Psoas muscle (tissue), 8 donors: ENCODE measurements at places on chromosomes 2 and 18.

- no peak for DNase-seq
These were observed 797 bp downstream of the KLHL14 start for GRCh38 chr18:32771871-32772580.

GRCh38 chr18:75005626-75006025, 203.3 kb downstream of the PTGR3 start:
- DNase-seq = no peak

DNA sequence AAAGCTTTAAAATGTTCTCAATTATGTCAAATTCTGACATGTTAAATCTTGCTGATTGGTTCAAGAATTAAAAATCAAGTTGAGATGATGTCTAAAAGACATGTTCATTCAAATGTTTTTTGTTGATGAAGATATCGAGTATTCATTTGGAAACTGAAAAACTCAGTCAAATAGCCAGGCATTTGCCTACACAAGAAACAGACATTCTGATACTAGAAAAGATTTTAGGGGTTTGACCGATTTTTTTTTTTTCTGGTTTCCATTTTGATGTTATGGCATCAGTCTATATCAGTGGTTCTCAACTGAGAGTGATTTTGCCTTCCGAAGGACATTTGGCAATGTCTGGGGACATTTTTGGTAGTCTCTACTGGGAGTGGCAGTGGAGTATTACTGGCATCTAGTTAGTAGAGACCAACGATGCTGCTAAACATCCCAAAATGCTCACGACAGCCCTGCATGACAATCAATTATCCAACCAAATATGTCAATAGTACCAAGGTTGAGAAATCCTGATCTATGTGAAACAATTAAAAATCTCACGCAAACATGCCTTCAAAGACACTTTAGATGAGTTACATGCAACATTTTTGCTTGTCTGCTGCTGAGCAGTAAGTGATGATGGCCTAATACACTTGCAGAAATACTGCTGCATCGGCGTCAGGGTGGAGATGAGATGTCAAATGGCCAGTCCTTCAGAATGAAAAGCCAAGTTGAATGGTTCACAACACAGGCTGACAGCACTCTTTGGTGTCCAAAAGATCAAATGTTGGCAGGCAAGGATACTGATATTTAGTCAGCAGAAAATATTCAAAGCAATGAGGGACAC, 12.5 kb downstream of the RASGRP3 start:
- no peak for DNase-seq

GRCh38 chr18:25284281-25284680, 67.7 kb downstream of the ZNF521 start:
- DNase-seq = no peak

GRCh38 chr2:98142106-98142791, 55.3 kb downstream of the VWA3B start:
- no peak for DNase-seq

GRCh38 chr2:237711458-237712150, 84.2 kb downstream of the LRRFIP1 start:
- DNase-seq = no peak

- DNase-seq = no peak
These were observed 308.4 kb downstream of the CYRIA start for GRCh38 chr2:16357188-16357587.

GRCh38 chr18:55627007-55627406, 39.0 kb upstream of the TCF4 start:
- DNase-seq = no peak

DNA sequence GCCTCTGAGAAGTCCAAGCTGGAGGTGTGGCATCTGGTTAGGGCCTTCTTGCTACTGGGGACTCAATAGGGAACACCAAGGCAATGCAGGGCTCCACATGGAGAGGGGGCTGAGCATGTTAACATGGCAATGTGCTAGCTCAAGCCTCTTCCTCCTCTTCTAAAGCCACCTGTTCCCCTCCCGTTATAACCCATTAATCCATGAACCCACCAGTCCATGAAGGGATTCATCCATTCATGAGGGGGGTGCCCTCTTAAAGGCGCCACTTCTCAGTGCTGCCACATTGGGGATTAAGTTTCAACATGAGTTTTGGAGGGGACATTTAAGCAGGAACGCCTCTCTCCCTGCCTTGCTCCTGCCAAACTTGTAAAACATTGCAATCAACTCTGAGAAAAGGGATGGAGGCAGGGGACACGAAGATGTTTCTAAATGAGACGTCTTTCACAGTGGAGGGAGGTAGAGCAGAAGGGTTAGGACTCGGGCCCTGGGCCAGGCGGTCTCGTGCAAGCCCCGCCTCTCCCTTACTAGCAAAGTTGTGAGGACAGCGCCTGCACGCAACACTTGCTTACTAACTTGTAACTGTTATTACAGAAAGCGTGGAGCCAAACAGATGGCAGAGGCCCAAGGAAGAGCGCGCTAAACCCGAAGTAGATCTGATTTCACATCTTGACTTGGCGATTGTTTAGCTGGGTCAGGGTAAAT, 118.2 kb upstream of the ZNF516 start:
- no peak for DNase-seq

GRCh38 chr2:217192366-217192765, 332.5 kb upstream of the TNP1 start:
- DNase-seq = no peak

- no peak for DNase-seq
These were observed 83.5 kb downstream of the SKA1 start for GRCh38 chr18:50458366-50458765.

DNA sequence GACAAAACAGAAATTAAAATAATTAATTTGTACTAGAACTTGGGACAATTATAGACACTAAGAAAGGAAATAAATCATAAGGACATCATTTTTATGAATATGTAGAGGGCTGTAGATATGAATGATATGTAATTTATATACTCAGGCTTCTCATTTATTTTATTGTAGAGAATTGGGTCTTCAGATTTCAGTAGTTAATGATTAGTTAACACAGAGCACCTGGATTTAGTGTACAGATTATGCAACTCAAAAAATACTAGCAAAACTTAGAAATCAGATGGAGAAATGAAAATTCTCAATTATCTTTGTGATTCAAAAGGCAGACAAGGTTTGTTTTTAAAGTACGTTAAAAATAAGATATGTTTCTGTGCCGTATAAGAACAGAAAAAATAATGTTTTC, 1311.7 kb upstream of the SLC39A10 start:
- DNase-seq = no peak

DNA sequence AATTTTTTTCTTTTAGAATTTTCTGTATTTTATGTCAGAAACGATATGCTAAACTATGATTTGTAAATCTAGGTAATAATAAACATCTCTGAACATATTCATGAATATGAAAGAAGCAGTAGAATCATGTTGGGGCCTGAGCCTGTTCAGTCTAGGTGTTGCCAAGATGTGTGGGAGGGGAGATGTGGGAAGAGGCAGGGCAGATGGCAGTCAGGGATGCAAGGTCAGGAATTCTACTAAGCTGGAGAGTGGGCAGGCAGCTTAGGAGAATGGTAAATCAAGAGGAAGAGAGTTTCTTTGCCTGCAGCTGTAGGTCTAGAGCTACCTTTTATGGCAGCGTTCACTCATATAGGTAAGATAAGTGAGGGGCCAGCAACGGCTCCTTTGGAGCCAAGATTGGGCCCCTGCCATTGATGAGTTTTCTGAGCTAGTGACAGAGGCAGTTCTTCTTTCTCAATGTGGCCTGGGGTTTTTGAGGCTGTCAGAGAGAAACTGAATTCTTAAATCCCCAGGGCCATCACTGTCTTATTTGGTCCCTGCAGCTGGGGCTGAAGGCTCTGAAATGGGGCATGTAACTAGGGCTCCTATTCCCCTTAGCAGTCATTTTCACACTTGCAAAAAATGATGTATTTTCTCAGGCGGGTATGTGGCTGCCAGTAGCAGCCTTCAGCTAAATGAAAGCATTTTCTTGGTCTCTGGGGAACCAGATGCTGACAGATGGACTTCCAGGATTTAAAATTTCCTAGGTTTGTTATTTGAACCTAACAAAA, 232.8 kb downstream of the PIK3C3 start:
- no peak for DNase-seq

DNA sequence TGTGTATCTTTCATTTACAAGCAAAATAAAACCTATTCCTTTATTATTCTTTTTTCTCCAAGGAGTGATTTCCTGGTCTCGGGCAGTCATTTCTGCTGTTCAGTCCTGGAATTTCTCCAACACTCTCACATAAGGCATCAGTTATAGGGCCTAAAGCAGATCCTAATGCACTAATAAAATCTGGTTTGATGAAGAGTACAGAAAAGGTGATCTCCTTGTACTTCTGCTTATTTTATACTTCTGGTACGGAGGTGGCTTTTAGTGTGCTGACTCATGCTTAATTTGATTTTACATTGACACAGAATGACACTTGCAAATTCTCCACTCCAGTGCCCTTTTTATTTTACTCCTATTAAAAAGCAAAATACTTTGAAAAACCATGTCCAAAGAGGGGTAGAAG, 157.4 kb downstream of the DOK6 start:
- DNase-seq = no peak

GRCh38 chr18:24446453-24446852, 14.0 kb upstream of the HRH4 start:
- no peak for DNase-seq

- no peak for DNase-seq
These were observed 20.2 kb downstream of the FAM124B start for GRCh38 chr2:224381521-224382279.

GRCh38 chr2:62335612-62336011, 139.7 kb downstream of the B3GNT2 start:
- DNase-seq = no peak

DNA sequence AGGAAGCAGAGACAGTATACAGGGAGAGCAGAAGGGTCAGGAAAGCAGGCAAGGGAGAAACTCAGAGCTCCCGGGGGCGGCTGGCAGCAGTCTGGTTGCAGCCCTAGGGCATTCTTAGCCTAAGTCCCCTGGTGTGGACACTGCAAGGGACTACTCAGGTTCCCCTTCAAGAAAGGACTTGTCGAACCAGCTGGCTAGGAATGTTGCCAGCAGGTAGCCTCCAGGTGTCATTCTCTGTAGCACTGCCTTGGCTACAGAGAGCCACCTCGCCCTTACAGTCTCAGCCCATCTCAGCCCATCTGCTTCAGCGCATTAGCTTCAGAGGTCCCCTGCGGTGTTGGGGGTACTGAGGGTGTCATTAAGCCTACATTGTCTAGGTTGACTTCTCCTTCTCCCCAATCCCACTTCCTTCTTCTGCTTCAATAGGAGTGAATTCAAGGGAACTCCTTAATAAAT, 11.3 kb upstream of the TMSB10 start:
- no peak for DNase-seq

GRCh38 chr2:113268621-113269360, 9.9 kb downstream of the PAX8 start:
- no peak for DNase-seq

DNA sequence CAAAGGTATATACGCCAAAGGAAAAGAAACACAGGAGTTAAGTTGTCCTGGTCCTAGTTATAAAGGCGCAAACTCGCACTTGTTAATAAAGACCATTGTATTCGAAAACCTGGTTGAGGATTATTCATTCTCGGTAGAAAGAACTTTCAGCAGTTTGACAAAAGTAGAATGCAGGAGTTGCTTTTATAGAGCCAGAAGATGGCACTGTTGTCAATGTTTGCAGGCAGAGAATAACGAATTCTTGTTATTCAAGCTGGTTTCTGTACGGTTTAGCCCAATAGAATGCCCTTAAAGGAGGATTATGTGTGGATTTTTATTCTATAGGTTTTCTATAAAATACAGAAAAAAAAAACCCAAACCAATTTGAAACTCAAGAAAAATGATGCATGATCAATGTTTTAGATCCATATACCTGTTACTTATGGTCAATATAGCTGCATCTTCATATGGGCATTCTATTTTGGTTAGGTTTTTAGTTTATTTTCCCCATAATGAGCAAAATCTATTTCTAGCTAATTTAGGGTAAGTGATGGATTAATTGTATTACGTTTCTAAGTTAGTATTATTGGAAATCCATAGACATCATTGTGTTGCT, 510.3 kb downstream of the PLCL1 start:
- no peak for DNase-seq

- no peak for DNase-seq
These were observed 235.1 kb downstream of the NCKAP5 start for GRCh38 chr2:133333181-133333580.

DNA sequence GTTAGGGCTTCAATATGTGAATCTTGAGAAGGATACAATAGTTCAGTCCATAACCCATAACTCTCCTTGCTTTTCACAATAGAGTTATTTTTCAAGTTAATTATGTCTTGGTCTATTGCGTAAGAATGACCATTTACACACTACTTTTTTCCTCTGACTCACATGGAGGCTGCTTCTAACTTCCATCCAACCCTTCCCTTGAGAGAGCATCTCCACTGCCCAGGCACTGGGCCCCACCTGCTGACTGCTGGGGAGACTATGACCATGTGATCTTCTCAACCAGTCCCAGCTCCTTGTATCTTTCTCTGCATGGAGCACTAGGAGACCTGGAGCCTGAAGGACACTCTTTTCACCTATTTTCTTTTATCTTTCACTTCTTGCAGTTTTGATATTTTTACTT, 251.5 kb downstream of the GPD2 start:
- DNase-seq = peak; percentile 59

- DNase-seq = no peak
These were observed 98.3 kb downstream of the GRB14 start for GRCh38 chr2:164523009-164523408.
